ENCODE measurements at places on chromosomes 7 and 10. TPM values are rescaled to one million over a fixed set of nuclear protein-coding genes. Genes with fewer than 3 reads are reported as not detected.

The CCDC136 gene
- 0.64 TPM for total RNA-seq

The ZNF32 gene
- 10.9 TPM for total RNA-seq

The BLNK gene
- total RNA-seq: not detected

The LRRD1 gene
- total RNA-seq: not detected

The SPDYE2 gene
- not detected for total RNA-seq

The SPAG6 gene
- total RNA-seq: not detected

The CALML5 gene
- total RNA-seq: not detected

The GNG11 gene
- total RNA-seq: 28.4 TPM

The ENTPD1 gene
- 41.6 TPM for total RNA-seq

The MRLN gene
- not detected for total RNA-seq

The TMEM139 gene
- 11.5 TPM for total RNA-seq

The TUBB8 gene
- not detected for total RNA-seq

The ACHE gene
- 7.8 TPM for total RNA-seq

The INMT gene
- 51.8 TPM for total RNA-seq

The CTTNBP2 gene
- 3.0 TPM for total RNA-seq

GRCh38 chr10:6919077-6919476 is 339.0 kb upstream of the PRKCQ start:
- no peak for DNase-seq

DNA sequence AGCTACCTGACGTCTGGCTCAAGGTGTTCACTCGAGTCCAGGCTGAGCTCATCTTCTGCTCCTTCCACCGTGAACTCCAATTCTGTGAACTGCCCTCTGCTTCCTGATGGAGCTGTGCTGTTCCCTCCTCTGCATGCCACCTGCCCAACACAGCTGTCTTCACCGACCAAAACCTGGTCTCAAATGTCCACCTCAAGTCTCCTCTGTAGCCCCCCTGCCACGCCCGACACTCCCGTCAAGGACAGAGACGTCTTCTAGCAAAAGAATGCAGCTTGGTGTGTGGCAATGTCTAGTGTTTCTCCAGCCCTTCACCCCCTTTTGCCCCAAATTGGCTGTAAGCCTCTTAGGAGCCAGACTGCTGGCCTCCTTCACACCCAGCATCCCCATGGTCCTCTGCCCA is 305.1 kb downstream of the DNAJB6 start:
- no peak for DNase-seq

DNA sequence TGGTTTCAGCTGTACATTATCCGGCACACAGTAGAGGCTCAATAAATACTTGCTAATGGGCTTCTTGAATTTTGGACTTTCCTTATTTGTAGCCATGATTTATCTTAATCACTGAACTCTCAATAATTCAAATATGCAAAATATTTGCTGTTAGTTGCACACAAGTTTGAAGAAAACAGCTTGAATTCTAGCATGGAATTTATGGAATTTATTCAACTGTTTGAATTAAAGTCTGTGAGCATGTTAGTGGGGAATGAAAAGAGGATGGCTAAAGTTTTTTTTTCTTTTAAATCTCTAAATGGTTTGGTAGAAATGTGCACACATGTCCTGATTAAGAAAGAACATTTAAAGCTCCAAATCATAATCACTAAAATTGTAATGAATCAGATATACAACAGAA is 42.5 kb downstream of the SIRT1 start:
- DNase-seq: no peak

DNA sequence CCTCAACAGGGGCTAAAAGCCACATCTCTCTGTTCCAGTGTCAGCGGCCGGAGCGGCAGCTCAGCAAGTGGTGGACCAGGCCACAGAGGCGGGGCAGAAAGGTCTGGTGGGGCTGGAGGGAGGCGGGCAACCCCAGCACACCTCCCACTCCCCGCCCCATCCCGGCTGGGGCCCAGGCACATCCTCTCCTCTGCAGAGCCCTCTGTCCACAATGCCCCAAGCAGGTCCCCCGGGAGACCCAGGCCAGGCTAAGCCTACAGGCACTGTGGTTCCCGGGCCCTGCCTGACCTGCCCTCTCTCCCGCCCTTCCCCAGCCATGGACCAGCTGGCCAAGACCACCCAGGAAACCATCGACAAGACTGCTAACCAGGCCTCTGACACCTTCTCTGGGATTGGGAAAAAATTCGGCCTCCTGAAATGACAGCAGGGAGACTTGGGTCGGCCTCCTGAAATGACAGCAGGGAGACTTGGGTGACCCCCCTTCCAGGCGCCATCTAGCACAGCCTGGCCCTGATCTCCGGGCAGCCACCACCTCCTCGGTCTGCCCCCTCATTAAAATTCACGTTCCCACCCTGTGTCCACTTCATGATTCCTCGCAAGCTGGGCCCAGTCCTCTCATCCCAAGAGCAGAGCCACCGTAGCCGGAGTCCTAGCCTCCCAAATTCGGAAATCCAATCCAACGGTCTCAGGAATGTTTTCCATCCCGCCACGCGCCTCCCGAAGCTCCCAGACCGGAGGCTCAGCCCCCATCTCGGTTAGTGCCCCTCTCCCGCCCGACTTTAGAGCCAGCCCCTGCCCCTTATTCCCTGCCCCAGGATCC is 2.1 kb downstream of the ADIRF start:
- peak; percentile 93 for DNase-seq

DNA sequence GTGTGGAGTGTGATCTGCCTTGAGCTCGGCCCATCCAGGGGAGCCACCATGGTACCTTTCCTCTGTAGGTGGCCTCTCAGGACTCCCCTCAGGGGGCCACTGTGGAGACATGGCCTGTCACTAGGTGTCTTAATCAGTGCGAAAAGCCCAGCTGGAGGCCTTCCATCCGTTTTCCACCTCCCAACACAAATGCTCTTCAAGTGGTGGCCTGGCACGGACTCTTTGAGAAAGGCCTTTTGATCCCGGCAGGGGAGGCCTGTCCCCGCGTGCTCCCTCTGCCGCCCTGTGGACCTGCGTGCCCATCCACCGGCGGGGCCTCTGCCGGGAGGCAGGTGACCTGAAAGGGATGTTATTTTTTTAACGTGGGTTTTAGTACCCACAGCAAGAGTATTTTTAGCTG is 149.5 kb downstream of the RGS10 start:
- no peak for DNase-seq

DNA sequence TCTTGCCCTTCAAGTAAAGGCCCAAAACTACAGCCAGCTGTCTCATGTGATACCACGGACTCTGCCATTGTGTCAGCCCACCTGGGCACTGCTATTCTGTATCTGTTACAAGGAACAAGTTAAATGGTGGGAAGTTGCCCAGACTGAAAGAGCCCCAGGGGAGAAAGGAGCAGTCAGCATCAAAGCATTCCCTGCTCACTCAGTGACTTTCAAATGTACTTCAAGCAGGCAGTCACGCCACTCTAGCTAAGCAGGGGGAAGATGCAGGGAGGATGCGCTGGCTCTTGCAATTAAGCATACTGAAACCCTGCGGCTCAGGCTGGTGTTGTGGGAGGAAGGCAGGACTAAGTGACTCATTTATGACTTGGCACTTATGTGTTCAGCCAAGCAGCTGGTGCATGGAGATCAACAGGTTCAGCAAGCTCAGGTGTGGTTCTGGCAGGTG is 1249.6 kb downstream of the TYW1 start:
- no peak for DNase-seq

- no peak for DNase-seq
Measured at GRCh38 chr10:28743576-28743975, 66.3 kb downstream of the BAMBI start.

GRCh38 chr7:123770378-123770777 is 21.6 kb upstream of the WASL start:
- no peak for DNase-seq

GRCh38 chr10:103895411-103896186 is 22.4 kb downstream of the STN1 start:
- DNase-seq: no peak

GRCh38 chr10:122524811-122525210 is 35.7 kb upstream of the DMBT1 start:
- DNase-seq: no peak

GRCh38 chr7:26006426-26006825 is 145.6 kb upstream of the NFE2L3 start:
- no peak for DNase-seq

DNA sequence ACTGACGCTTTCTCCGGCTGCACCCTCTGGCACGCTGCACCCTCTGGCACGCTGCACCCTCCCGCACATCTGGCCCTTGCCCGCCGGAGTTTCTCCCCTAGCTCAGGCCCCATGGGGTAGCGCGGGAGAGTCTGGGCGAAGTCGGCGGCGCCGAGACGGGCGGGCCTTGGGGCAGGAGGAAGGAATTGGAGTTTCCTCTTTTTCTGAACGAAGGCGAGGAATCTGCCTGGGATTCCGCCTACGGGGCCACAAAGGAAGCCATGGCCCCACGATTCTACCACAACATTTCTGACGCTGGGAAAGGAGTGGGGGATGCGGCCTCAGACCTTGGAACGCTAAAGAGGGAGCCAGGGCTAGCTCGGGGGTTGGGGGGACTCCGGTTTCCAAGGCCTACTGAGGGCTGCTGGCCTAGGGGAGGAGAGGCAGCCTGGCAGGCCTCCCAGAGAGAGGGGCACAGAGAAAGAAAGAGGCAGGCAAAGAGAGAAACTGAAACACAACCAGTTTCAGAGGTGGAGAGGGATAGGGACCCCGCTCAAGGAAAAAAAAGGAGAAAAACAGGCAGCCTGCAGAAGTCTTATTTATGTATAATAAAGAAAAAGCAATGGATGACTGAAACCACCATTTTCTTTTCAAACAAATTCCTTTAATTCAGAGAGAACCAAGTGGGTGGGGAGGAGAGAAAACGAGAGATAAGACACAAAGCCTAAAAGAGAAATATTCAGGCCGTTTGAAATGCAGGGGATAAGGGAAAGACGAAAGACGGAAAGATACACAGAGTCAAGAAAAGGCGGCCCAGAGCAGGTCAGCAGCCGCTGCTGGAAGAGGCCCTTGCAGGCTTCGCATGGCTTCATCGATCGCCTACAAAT is 4.3 kb downstream of the TLX1 start:
- no peak for DNase-seq

DNA sequence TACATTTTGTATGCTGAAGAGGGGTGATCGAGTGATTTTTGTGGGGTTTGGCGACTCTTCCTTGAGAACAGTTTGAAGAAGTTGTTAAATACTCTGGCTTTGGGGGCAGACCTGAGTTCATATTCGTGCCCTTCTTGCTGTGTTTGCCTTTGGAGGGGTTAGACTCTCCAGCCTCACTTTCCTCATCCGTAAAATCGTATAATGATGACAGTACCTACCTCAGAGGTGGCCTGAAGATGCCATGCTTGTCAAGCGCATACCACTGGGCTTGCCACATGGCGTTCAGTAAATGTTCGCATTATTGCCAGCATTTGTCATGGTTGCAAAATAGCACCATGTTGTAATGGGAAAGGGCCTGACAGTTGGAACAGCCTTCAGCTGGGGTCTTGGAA is 1.3 kb downstream of the STK17A start:
- DNase-seq: peak; percentile 87

- DNase-seq: no peak
Measured at GRCh38 chr10:51124852-51125251, 50.6 kb downstream of the PRKG1 start.

GRCh38 chr10:112605063-112605462 is 158.0 kb downstream of the VTI1A start:
- DNase-seq: no peak

- DNase-seq: no peak
Measured at GRCh38 chr7:1158203-1159126, 1.5 kb downstream of the ZFAND2A start.

DNA sequence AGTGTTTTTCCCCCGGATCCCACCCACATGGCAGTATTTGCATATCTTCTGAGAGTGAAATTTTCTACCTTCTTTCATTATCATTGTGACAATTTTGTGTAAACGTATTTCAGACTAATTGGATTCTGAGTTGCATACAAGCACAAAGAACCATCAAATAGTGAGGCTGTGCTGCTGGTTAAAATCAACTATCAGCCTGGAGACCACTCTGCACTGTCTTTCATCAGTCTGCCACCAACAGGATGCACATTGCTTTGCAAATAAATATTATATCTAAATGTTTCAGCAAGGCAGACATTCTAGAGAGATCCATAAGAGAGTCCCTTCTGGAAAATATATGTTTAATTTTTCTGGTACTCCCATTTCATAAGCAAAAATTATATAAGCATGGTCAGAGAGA is 851.8 kb downstream of the XPNPEP1 start:
- DNase-seq: no peak

DNA sequence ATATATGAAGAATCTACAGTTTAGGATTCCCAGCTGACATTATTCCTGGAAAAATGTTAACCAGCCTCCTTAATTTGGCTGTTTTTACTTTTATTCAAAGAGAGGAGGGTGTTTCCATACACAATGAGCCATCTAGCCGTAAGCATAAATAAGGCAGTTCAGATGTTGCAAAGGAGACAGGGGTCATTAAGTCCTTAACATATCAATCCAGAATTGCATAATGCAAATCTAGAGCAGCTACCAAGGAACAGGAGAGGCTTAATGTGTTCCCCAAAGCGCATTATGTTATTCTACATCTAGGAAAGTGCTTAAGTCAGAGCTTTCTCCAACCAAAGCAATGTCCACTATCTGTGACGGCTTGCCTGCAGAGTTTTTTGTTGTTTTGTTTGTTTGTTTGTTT is 32.4 kb upstream of the TCF7L2 start:
- DNase-seq: no peak

- DNase-seq: no peak
Measured at GRCh38 chr10:64115471-64115870, 594.3 kb downstream of the REEP3 start.

GRCh38 chr7:101077303-101078086 is 7.8 kb upstream of the TRIM56 start:
- no peak for DNase-seq

- no peak for DNase-seq
Measured at GRCh38 chr10:72846238-72846637, 47.3 kb upstream of the OIT3 start.

- no peak for DNase-seq
Measured at GRCh38 chr10:49414496-49414895, 18.6 kb upstream of the DRGX start.

DNA sequence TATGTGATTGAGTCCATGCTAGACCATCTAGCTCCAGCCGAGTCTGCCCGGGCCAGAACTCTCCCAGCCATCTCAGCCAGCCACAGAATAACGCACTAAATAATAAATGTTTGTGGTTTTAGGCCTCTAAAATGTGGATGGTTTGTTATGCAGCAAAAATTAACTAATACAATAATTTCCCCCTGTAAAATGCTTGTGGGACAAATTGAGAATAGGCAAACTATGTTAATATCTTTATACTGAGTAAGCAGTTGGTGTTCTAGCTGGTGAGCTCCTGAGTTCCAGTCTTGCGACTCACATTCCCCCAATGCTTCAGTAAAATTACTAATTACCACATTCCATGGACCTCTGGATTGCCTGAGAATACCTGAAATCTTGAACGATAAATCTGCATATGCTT is 316.8 kb upstream of the NFE2L3 start:
- DNase-seq: no peak

DNA sequence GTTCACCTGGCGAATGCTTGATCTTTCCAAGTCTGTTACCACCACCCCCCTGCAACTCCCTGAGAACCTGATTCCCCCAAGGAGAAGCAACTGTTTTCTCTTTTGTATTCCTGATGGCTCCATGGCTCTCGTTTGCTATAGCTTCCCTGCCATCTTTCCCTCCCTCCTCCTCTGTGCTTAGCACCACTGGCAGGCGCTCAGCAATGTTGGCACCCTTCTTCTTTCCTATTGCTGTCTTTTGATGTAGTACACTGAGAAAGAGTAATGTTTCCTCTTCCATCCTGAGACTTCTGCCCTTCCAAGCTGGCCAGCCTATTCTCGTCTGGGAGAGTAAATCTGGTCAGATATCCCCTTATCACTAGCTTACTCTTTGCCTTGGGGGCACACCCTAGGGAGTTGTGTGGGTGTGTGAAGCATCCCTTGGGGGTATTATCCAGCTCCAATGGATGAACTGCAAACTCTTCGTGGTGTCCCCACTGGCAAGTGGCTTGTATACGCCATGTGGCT is 74.0 kb downstream of the BMPER start:
- DNase-seq: no peak

All from ascending aorta (tissue), 2 donors.